ENCODE measurements at places on chromosomes 4 and X. TPM values are rescaled to one million over a fixed set of nuclear protein-coding genes. Genes with fewer than 3 reads are reported as not detected.

The TMPRSS11F gene
- total RNA-seq: not detected

GRCh38 chr4:89305028-89305427 lies 2.6 kb downstream of the GPRIN3 start:
- peaks cover 15% of the 10 kb centered on the region for H3K4me1 ChIP-seq
- H3K4me3 ChIP-seq: no peak overlapping the region
- H3K36me3 ChIP-seq: peaks cover 5% of the 10 kb centered on the region
- DNase-seq: no peak
- peaks cover 11% of the 10 kb centered on the region for H3K27me3 ChIP-seq

DNA sequence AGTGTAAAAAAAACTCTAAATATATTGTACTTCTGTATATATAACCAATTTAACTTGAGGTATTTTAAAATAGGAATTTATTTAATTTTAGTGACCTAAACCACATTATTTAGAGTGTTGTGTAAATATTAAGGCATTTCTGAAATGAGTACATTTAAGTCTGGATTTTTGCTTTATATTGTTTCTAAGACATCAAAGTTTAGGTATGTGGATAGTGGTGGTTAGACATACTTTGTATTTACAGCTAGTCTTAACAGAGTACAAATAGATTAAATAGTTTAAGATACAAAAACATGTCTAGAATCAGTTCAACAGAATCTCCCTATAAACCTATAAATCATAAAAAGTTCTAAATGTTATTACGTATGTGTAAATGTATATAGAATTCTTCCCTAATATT lies 588.5 kb downstream of the TRIML1 start:
- no peak overlapping the region for H3K27ac ChIP-seq
- H3K4me1 ChIP-seq: peaks cover 8% of the 10 kb centered on the region
- peaks cover 1% of the 10 kb centered on the region for H3K27me3 ChIP-seq
- H3K36me3 ChIP-seq: no peaks in the 10 kb centered on the region

The POU4F2 gene
- 0.59 TPM for total RNA-seq

The HTRA3 gene
- total RNA-seq: 1.7 TPM

The FATE1 gene
- total RNA-seq: not detected

DNA sequence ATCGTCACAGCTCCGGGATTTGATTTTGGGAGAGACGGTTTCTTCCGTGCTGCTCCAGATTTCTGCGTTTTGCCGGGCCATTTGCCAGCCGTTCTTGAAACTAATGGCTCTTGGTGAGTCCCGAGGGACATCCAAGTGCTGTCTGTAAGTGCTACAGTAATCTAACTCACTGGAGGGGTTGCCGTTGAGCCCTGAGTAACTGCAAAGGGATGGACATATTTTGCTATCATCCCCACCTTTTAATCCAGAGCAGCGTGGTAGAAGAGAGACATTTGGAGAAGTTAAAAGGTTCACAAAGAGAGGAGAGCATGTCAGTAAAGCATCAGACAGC lies 88.9 kb upstream of the PDLIM3 start:
- peaks cover under 1% of the 10 kb centered on the region for H3K27me3 ChIP-seq
- no peaks in the 10 kb centered on the region for H3K4me1 ChIP-seq
- H3K36me3 ChIP-seq: no peaks in the 10 kb centered on the region

The TCP11X2 gene
- total RNA-seq: 2.0 TPM

- H3K4me3 ChIP-seq: no peak overlapping the region
- peaks cover 7% of the 10 kb centered on the region for H3K4me1 ChIP-seq
- no peaks in the 10 kb centered on the region for H3K27me3 ChIP-seq
- peak overlapping the region; percentile 71 for H3K27ac ChIP-seq
- peaks cover 4% of the 10 kb centered on the region for H3K36me3 ChIP-seq
Observed at GRCh38 chr4:89492581-89493071, 185.0 kb upstream of the GPRIN3 start.

GRCh38 chrX:15343075-15343476 lies 7.8 kb upstream of the PIGA start:
- peaks cover 3% of the 10 kb centered on the region for H3K27me3 ChIP-seq
- DNase-seq: no peak
- H3K4me1 ChIP-seq: peaks cover 6% of the 10 kb centered on the region
- no peak overlapping the region for H3K4me3 ChIP-seq
- H3K36me3 ChIP-seq: no peaks in the 10 kb centered on the region
- no peak overlapping the region for H3K27ac ChIP-seq

The MAGEC2 gene
- not detected for total RNA-seq

- no peak overlapping the region for H3K27ac ChIP-seq
- no peaks in the 10 kb centered on the region for H3K4me1 ChIP-seq
- no peaks in the 10 kb centered on the region for H3K27me3 ChIP-seq
- H3K4me3 ChIP-seq: no peak overlapping the region
- DNase-seq: no peak
Observed at GRCh38 chrX:26597981-26598380, 382.0 kb downstream of the MAGEB5 start.

- no peak overlapping the region for H3K4me3 ChIP-seq
- H3K4me1 ChIP-seq: no peaks in the 10 kb centered on the region
- DNase-seq: no peak
- no peaks in the 10 kb centered on the region for H3K36me3 ChIP-seq
Observed at GRCh38 chr4:34636623-34637022, 1607.7 kb downstream of the ARAP2 start.

DNA sequence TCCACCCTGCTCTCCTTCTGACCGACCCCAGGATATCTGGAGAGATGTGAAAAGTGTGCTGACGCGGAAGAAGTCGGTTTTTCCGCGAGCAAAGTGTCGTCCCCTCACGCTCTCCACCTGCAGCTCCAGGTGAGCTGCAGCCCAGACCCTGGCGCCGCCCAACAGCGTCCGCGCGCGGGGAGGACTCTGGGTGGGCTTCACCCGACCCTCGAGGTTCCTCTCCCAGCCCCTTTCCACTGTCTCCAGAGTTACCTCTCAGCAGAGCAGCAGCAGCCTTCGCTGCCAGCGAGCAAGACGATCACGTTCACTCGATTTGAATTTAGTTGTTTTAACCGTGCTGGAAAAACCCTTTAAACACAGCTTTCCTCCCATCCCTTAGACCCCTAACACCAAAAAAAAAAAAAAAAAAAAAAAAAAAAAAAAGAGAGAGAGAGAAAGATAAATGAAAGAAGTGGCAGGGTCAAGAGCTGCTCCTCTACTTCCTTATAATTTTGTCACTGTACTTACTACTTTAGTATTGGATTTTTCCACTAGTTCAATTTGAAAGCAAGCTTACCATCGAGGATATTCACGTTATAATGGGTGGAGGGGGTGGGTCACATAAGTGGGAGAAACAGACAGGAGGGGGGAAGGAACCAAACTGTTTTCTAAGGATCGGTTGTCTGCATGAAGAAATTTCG lies 758 bp upstream of the NR3C2 start:
- peaks cover 7% of the 10 kb centered on the region for H3K27me3 ChIP-seq
- DNase-seq: no peak
- peaks cover 8% of the 10 kb centered on the region for H3K4me1 ChIP-seq
- H3K4me3 ChIP-seq: peak overlapping the region; percentile 95
- H3K27ac ChIP-seq: no peak overlapping the region

GRCh38 chr4:71857713-71858451 lies 74.0 kb upstream of the GC start:
- no peaks in the 10 kb centered on the region for H3K36me3 ChIP-seq
- H3K27me3 ChIP-seq: peaks cover 1% of the 10 kb centered on the region
- H3K4me1 ChIP-seq: peaks cover 7% of the 10 kb centered on the region
- peak; percentile 35 for DNase-seq
- no peak overlapping the region for H3K4me3 ChIP-seq

The ELF4 gene
- total RNA-seq: 23.6 TPM

The CPZ gene
- 0.90 TPM for total RNA-seq

The STATH gene
- total RNA-seq: not detected

- peaks cover 11% of the 10 kb centered on the region for H3K4me1 ChIP-seq
- DNase-seq: no peak
- no peaks in the 10 kb centered on the region for H3K36me3 ChIP-seq
- no peaks in the 10 kb centered on the region for H3K27me3 ChIP-seq
Observed at GRCh38 chr4:56271131-56271530, 116.2 kb downstream of the AASDH start.

The CXCL6 gene
- 0.15 TPM for total RNA-seq

- no peaks in the 10 kb centered on the region for H3K36me3 ChIP-seq
- no peak overlapping the region for H3K27ac ChIP-seq
- no peaks in the 10 kb centered on the region for H3K4me1 ChIP-seq
- H3K27me3 ChIP-seq: no peaks in the 10 kb centered on the region
Observed at GRCh38 chr4:185437809-185438208, 12.0 kb upstream of the UFSP2 start.

GRCh38 chr4:67161311-67161710 lies 384.0 kb downstream of the CENPC start:
- H3K27me3 ChIP-seq: no peaks in the 10 kb centered on the region
- no peak overlapping the region for H3K27ac ChIP-seq
- H3K4me3 ChIP-seq: no peak overlapping the region
- H3K36me3 ChIP-seq: no peaks in the 10 kb centered on the region
- DNase-seq: no peak

The CORIN gene
- 0.51 TPM for total RNA-seq

DNA sequence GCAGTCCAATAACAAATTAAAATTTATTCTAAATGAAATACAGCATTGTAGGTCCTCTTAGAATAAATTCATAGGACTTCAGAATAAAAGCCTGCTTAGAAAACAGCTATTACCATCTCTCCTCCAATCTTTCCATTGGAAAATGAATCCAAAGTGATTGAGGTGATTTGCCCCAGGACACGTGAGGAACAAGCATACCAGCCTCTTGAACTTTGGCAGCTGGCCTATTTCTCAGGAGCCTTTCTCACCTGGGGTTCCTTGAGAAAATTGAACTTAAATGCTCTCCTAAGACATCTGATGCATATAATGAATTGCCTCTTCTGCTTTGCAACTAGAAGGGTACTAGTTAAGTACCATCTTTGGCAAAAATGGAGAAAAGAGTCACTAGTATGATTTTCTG lies 13.5 kb downstream of the ARHGAP24 start:
- H3K27ac ChIP-seq: no peak overlapping the region
- peaks cover 5% of the 10 kb centered on the region for H3K4me1 ChIP-seq
- no peaks in the 10 kb centered on the region for H3K36me3 ChIP-seq
- no peaks in the 10 kb centered on the region for H3K27me3 ChIP-seq
- H3K4me3 ChIP-seq: no peak overlapping the region

DNA sequence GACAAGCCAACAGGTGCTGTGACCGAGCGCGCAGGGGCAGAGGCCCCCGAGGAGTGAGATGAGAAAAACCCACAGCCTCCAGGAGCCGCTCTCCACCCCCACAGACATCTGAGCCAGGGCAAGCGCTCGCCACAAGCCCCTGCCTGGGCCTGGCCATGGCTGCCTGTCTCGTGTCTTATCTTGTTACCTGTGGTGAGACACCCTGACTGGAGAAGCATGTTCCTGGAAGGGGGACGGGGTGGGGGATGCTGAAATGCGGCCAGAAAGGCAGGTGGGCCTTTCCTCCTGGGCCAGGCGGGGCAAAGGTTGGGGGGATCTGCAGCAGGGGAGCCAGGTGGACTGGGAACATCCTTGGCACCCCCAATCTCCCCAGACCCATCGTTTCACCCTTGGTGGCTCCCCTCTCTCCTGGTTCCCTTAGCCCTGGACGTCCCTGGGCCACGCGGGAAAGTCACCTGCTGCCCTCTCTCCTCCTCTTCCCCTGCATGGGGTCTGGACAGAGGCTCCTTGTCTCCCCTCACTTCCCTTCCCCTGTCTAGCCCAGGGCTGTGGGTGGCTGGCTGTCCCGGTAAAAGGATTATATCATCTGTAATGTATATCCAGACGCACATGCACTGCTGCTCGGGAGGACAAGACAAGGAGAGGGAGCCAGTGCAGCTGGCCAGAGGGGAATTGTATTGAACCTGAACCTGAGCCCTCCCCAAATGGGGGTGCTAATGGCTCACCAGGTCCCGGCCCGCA lies 8.4 kb upstream of the DUSP9 start:
- peaks cover 3% of the 10 kb centered on the region for H3K27me3 ChIP-seq
- H3K4me1 ChIP-seq: no peaks in the 10 kb centered on the region
- no peak for DNase-seq
- no peaks in the 10 kb centered on the region for H3K36me3 ChIP-seq

DNA sequence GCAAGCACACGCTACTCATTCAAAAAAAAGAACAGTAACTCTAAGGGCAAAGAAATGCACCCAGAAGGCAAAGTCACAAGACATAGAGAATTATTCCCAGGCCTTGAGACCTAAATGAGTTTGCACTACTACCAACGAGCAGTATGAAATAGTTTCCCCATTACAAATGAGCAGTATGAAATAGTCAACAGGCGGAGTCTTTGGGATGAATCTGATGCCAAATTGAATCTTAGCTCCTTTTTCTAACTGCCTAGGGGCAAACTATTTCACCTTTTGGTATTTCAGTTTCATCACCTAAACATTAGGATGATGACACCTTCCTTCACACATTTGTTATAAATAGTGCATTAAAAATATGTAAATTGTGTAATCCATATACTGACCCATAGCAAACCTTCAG lies 213.0 kb upstream of the FAT4 start:
- no peaks in the 10 kb centered on the region for H3K36me3 ChIP-seq
- H3K27ac ChIP-seq: no peak overlapping the region
- no peak for DNase-seq
- H3K4me3 ChIP-seq: no peak overlapping the region
- H3K27me3 ChIP-seq: peaks cover 1% of the 10 kb centered on the region

The USP51 gene
- 6.3 TPM for total RNA-seq

The TLR10 gene
- total RNA-seq: not detected

GRCh38 chr4:186728631-186729271 lies 5.1 kb upstream of the FAT1 start:
- peaks cover 10% of the 10 kb centered on the region for H3K27me3 ChIP-seq
- H3K4me1 ChIP-seq: peaks cover 22% of the 10 kb centered on the region
- no peak for DNase-seq
- H3K4me3 ChIP-seq: no peak overlapping the region

DNA sequence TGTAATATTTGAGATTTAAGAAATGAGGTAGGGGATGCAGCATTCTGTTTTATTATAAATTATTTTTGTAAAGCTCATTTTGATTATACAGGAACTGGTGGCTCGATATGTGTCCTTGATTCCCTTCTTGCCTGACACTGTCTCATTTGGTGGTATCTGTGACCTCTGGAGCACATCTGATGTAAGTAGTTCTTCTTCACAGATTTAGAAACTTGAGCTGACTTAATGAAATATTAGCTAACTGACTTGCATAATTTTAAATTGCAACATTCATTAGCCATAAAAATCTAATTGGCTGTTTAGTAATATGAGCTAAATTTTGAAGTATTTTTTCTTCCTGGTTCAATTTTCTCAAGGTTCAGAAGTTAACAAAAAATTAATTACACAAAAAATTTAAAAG lies 69.1 kb downstream of the FBXL5 start:
- no peak for DNase-seq
- no peak overlapping the region for H3K27ac ChIP-seq
- H3K4me1 ChIP-seq: no peaks in the 10 kb centered on the region
- peaks cover 14% of the 10 kb centered on the region for H3K36me3 ChIP-seq
- H3K4me3 ChIP-seq: no peak overlapping the region

The UCP1 gene
- 19.5 TPM for total RNA-seq

DNA sequence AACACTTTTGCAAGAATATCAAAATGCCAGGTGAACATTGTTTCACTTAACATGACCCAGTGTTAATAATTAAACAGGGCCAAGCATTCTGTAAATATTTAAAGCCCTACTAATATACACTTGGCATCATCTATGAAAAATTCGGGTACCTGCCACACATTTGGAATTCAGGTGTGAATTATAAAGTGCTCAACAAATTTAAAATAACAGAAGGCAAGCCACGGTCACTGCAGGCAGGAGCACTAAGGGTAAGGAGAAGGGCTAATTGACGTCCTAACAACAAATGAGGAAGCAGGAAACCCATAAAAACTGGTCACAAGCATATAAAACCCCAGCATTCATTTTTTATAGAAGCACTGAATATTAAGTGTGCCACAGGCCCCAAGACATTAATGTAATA lies 43.8 kb upstream of the CPEB2 start:
- no peak overlapping the region for H3K4me3 ChIP-seq
- no peaks in the 10 kb centered on the region for H3K36me3 ChIP-seq
- no peaks in the 10 kb centered on the region for H3K27me3 ChIP-seq
- no peak overlapping the region for H3K27ac ChIP-seq

GRCh38 chr4:147493307-147493706 lies 12.4 kb downstream of the EDNRA start:
- no peaks in the 10 kb centered on the region for H3K27me3 ChIP-seq
- H3K4me3 ChIP-seq: no peak overlapping the region
- H3K27ac ChIP-seq: no peak overlapping the region
- H3K4me1 ChIP-seq: no peaks in the 10 kb centered on the region
- H3K36me3 ChIP-seq: no peaks in the 10 kb centered on the region

All from endothelial cell (in vitro differentiated cells).